ENCODE measurements at places on chromosomes 7 and 10. TPM values are rescaled to one million over a fixed set of nuclear protein-coding genes. Genes with fewer than 3 reads are reported as not detected.

The CYP17A1 gene
- not detected for total RNA-seq

The COL1A2 gene
- total RNA-seq: not detected

The DPYSL4 gene
- 19.1 TPM for total RNA-seq

The PDE6C gene
- total RNA-seq: not detected

The MYL10 gene
- total RNA-seq: not detected

The GIMAP8 gene
- total RNA-seq: not detected

The GSTO2 gene
- total RNA-seq: 1.7 TPM

The BTRC gene
- total RNA-seq: 7.3 TPM
